Activated T-cell treated with anti-CD3 and anti-CD28 coated beads, Interleukin-2, amount 50 U/mL, for 48 hours (primary cell): ENCODE measurements at places on chromosomes 1 and 21.

DNA sequence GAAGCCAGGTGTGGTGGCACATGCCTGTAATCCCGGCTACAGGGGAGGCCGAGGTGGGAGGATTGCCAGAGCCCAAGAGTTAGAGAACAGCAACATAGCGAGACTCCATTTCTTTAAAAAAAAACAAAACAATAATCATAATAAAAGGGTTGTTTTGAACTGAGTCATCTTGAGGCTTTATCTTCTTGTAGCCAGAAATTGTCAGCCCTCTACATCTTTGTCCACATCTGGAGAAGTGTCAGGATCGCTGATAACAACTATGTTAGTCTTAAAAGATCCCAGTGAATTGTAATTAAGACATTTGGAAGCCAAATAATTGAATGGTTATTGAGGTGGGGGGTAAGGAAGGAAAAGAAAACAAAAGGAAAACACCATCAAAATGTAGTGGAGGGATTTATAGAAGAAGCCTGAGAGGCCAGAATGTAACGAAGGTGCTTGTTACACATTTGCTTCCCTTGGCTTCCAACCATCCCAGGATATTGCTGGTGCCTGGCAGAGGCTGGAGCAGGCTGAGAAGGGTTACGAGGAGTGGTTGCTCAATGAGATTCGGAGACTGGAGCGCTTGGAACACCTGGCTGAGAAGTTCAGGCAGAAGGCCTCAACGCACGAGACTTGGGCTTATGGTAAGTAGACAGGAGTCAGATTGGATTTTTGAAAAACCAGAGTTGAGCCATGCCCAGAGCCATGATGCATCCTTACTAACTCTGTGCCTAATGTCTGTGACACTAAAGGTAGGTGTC, 52.5 kb upstream of the MTR start:
- no peak for DNase-seq

- no peak for DNase-seq
Measured at GRCh38 chr1:6103854-6104530, 58.3 kb downstream of the KCNAB2 start.

DNA sequence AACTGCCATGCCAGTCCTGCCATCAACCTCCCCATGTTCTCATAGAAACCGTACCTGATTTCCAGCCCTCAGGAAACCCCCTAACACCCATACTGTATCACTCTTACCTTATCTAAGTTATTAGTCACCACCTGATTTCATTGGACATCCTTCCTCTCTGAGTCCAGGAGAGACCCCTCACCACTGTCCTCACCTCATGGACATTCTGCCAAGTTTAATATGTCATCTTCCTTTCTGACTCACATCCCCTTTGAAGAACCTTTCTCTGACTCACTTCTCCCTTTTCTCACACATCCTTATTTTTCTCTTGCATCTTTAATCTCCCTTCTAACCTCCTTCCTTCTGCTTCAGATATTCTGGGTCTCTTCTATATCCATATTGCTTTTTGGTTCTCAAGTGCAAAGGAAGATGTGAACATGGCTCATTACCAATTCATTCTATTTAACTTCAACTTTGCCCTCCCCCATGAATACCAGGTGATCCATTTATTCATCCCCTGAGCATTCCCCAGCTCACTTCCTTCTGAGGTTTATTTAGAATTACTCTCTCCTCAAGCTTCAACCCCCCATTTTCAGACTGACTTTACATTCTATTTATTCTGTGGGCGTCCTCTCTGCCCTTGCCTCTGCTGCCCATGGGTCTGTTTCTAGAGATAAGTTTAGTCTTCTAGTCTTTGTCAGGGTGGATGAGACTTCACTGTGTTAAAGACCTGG, 206.8 kb upstream of the ESRRG start:
- DNase-seq: no peak

DNA sequence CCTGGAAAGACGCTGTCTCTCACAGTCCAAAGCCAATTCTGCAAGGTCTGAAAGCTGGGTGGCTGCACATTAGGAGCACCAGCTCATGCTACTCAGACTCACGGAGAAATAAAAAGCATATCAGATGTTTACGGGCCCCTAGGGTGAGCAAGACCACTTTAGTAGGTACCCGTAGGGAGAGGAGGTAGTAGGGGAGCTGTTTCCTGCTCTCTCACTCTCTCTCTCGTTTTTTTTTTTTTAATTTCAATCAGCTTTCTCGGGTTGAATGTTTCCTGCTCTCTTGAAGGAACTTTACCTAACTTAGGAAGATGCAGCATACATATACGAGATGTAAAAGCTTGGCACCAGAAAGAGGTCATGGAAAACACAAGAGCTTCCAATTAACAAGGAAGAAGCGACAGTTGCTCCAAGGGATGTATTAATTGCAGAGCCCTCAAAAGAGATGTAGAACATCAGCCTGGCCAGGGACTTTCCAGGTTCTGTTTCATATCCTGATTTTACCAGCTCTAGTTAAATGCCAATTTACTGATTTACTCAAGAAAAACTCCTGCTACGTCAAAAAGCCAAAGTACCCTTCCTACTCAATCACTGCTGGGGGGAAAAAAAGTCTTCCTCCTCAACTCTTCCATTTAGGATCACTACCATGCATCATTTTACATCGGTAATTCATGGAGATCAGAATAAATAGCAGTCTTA, 3.1 kb downstream of the LORICRIN start:
- DNase-seq: no peak

- no peak for DNase-seq
Measured at GRCh38 chr1:206891412-206891811, 5.8 kb upstream of the IL24 start.

DNA sequence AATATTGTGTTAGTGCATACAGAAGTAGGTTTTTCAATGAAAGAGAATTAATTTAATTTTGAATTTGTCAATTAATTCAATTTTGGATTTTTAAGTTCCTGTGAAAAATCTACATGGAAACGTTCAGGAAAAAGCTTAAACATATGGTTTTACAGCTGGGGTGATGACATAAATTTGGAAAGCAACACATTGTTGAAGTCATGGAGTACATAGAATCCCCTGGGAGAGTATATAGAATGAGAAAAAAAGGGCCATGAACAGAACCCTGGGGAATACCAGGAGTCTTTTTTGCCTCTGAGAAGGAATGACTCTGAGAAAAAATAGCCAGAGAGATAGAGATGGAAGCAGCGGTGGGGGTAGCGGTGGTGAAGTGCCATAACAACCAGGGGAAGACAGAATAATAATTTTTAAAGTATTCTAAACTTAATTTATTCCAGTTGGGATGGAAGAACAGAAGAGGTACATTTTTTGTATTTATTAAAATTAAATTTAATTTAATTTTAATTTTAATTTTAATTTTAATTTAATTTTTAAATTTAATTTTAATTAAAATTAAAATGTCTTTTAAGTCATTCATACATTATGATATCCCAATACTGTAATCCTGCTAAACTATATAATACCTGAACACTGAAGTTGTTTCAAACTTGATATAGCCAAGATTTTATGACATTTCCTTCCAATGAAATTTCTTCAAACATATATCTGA, 48.9 kb downstream of the NME7 start:
- DNase-seq: no peak

DNA sequence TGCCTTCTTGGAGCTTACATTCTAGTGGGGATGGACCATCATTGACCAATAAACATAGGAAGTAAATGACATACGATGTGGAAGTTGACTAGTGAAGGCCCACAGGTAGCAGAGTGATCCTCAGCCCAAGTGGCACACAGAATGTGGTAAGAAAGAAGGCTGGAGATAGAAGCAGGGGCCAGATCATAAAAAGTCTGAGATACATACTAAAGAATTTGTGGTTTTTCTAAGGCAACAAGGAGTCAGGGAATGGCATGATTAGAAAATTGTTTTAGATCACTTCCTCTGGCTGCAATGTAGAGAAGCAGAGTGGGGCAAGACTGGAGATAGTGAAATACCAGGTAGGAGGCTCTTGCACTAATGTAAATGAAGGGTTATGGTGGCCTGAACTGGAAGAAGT, 154.0 kb downstream of the VPS13D start:
- no peak for DNase-seq

- DNase-seq: no peak
Measured at GRCh38 chr1:25500694-25501093, 42.7 kb upstream of the LDLRAP1 start.

DNA sequence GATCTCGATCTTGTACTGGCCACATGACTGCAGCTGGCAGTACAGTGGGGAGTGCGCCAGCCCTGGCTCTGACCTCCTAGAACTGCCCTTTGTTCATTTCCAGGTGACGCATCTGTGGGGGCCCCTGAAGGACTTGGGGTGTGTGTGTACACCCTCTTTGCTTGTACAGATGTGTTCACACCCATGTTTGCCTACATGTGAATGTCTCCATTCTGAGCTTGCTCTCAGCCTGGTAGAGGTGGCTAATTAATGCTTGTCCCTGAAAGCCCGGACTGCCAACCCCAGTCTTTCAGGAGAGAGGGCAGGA, 19.8 kb downstream of the TNFRSF1B start:
- DNase-seq: no peak

- no peak for DNase-seq
Measured at GRCh38 chr1:117838911-117839310, 90.5 kb downstream of the GDAP2 start.

DNA sequence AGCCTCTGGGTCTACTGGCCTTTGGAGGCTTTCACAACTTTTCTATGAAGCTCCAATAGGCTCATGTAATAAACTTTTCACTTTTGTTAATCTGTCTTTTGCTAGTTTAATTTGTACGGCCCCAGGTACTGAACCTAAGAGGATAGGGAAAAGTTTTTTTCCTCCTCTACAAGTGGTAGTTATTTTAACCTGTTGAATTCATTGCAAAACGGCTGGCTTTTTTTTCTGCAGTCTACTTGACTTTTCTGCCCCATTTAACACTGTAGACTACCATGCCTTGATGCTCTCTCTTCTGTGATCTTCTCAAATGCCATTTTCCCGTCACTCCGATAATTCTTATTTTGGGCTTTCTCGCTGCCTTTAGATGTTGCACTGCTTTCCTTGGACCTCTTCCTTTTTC, 43.6 kb upstream of the DR1 start:
- DNase-seq: no peak
